ENCODE measurements at places on chromosomes 7 and 10.

- DNase-seq, result peak; percentile 20
Observed at GRCh38 chr10:70461397-70462348, 16.9 kb upstream of the PALD1 start.

GRCh38 chr7:18939771-18940592 is 177.5 kb downstream of the TWIST1 start:
- DNase-seq, result no peak

- no peak for DNase-seq
Observed at GRCh38 chr10:17219024-17219423, 9.0 kb upstream of the VIM start.

GRCh38 chr10:11209830-11210181 is 192.1 kb downstream of the CELF2 start:
- DNase-seq, result no peak

- DNase-seq, result no peak
Observed at GRCh38 chr7:141704741-141705140, 2.8 kb upstream of the DENND11 start.

DNA sequence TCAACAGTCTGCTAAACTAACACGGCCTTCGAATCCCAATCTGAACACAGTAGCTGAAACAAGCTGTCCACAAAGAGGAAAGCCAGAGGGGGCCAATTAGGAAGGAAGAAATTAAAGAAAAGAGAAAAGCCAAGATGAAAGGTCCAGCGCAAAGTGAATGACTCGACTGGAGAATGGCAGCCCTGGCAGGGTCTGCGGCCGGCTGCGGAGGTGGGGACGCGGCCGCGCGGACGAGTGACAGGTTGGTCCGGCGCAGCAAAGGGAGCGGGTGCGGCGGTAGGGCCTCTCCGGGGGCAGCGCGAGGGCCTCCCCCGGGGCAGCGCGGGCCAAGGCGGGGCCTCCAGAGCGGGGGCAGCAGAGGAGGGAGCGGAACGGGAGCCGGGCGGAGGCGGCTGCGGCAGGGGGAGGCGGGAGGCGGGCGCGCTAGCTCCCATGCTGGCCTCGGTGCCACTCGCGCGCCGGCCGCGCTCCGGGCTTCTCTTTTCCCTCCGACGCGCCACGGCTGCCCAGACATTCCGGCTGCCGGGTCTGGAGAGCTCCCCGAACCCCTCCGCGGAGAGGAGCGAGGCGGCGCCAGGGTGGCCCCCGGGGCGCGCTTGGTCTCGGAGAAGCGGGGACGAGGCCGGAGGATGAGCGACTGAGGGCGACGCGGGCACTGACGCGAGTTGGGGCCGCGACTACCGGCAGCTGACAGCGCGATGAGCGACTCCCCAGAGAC is at the start of gene VWC2:
Gene VWC2 (plus strand): TSS at position 421 of the 718 bp plus-strand sequence. CDS start 1,798 bp downstream, outside the sequence.
- DNase-seq, result no peak

GRCh38 chr7:100429637-100430492 is at the start of gene MEPCE:
MEPCE (plus strand) TSS chr7:100429831; CDS start chr7:100430019, 188 bp downstream.
- DNase-seq, result peak; percentile 88

DNA sequence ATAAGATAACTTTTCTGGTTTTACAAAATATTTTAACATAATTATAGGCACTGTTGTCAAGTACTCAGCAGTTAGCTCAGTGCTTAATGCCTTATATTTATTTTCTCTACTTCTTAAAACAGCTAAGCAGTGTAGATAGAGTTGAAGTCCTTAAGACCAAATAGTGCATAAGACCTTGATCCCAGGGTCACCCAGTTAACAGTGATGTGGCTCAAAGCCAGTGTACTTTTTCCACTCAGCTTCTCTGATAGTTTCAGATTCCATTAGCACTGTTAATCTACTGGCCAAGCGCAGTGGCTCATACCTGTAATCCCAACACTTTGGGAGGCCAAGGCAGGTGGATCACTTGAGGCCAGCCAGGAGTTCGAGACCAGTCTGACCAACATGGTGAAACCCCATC is 60.8 kb upstream of the BAMBI start:
- no peak for DNase-seq

GRCh38 chr10:79025199-79025832 is 43.5 kb upstream of the ZMIZ1 start:
- DNase-seq, result no peak
